ENCODE measurements at places on chromosomes 7 and 10. TPM values are rescaled to one million over a fixed set of nuclear protein-coding genes. Genes with fewer than 3 reads are reported as not detected.
A peak's percentile ranks its signal among the peaks of the same experiment; 100 is the strongest.

MSMB gene
- total RNA-seq: not detected

HOXA11 gene
- not detected for total RNA-seq

- no peak for DNase-seq
Measured at GRCh38 chr7:65390588-65390987, 16.9 kb downstream of the ZNF92 start.

DNA sequence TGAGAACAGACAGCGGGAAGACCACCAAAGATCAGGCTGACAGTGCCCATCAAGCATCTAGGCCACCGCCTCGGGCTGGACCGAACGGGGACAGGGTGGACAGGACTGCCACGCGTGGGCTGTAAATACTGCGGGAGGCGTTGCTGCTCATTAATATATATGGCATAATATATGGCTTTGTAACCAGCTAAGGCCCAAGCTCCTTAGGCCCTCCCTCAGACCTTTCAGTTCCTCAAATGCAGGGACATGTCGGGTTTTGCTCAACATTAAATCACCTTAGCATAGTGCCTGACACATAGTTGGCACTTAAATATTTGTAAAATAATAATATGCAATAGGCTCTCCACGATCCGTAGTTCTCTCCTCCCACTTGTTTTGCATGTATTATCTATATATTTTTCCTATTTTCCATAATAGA is 402 bp upstream of the TMEM168 start:
- DNase-seq: no peak

GRCh38 chr10:75623310-75624093 is 192.1 kb downstream of the LRMDA start:
- no peak for DNase-seq

RNF32 gene
- 2.6 TPM for total RNA-seq

GRCh38 chr10:70121281-70121949 is 11.2 kb downstream of the AIFM2 start:
- DNase-seq: no peak

GRCh38 chr7:138753610-138754009 is 44.2 kb upstream of the TMEM213 start:
- DNase-seq: no peak

DNA sequence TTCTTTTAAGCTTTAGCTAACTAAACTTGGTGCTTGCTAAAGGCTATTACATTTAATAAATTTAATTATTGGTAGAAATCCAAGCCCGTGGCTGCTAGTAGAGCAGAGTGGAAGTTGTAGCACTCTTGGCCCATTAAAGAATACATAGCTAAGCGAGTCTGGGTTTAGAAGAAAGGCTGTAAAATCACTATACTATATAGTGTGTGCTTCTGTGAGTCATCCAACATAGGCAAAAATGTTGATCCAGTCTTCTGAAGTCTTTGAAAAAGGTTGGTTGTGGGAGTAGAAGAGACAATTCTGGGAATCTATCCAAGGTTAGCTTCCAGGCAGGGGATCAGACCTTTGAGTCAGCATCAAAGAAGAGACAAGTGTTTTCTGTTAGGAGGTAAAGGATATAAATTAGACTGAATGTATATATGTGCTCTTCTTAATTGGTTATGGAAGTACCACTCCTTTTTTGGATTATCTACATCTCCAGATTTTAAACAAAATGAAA is 664.2 kb downstream of the NXPH1 start:
- DNase-seq: no peak

DNA sequence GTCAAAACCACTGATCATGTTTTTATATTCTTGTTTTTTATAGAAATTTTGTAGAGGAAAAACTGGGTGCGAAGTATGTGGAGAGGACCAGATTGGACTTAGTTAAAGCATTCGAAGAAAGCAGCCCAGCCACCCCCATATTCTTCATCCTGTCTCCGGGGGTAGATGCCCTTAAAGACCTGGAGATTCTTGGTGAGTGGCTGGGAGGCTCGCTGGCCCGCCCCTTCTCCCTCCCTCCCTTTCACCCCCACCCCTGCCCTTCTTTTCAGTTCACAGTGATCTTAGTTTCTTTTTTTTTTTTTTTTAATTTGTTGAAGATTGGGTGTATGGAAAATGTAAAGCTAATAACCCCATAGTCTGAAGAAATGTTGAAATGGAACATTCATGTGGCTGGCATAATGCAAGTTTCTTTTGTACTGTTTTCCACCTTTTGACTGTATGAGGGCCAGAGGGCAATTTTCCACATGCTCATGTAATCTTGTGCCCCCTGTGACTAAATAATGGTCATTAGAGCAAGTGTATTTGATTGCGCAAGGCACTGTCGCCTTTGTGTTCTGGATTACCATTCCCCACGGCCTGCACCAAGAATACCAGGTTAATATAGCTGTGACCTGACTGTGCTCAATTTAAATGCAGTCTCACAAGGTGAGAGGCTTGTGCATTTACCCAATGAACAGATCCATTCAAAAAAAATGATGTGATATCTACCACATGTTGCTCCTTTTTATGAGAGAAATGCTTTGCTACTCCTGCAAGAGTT is 77.7 kb downstream of the CDCA7L start:
- no peak for DNase-seq

DNA sequence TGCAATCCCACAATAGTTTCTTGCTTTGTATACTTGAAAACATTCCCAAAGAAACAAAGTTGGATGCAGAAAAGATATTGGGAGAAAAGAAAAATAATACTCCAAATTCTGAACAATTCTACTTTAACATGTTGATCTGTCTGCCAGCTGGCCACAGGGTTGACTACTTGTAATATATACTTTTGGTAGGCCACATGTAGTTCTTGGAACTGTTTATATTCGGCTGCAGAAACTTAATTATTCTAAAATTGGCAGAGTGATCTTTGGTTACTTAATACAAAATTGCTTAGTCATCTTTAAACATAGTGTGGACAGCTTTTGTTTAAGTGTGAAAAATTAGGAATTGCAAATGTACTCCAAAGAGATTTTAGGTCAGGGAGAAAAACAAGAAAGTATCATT is 76.0 kb downstream of the CALD1 start:
- DNase-seq: no peak

- no peak for DNase-seq
Measured at GRCh38 chr10:1577373-1577770, 160.0 kb downstream of the ADARB2 start.

GRCh38 chr7:116218051-116218645 is 7.8 kb downstream of the TES start:
- DNase-seq: peak; percentile 92

MKX gene
- total RNA-seq: not detected

- DNase-seq: no peak
Measured at GRCh38 chr7:2540641-2541051, 14.7 kb downstream of the BRAT1 start.

DNA sequence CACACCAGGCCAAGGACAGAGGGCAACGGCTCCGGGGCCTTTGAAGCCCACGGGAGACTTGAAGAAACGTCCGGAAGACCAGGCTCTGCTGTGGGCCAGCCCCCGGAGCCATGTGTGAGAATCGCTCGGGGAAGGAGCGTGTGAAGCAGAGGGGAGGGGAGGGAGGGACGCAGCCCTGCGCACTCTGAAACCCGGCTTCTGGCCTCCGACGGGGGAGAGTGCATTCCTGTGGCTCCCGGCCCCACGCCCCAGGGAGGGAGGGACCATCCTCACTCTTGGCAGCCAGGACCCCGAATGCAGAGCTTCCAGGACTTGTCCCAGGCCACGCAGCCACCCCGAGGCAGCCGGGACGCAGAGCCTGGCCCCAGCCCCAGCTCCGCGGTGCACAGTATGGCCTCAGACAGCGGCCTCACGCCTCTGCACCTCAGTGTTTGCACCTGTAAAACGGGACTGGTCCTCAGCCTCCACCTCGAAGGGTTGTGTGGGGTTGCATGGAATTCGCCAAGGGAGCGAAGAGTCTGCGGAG is 67.4 kb downstream of the PDGFA start:
- no peak for DNase-seq

GRCh38 chr10:91556691-91557566 is 75.9 kb downstream of the PPP1R3C start:
- no peak for DNase-seq

- DNase-seq: no peak
Measured at GRCh38 chr7:100670074-100670473, 3.5 kb upstream of the GNB2 start.

DNA sequence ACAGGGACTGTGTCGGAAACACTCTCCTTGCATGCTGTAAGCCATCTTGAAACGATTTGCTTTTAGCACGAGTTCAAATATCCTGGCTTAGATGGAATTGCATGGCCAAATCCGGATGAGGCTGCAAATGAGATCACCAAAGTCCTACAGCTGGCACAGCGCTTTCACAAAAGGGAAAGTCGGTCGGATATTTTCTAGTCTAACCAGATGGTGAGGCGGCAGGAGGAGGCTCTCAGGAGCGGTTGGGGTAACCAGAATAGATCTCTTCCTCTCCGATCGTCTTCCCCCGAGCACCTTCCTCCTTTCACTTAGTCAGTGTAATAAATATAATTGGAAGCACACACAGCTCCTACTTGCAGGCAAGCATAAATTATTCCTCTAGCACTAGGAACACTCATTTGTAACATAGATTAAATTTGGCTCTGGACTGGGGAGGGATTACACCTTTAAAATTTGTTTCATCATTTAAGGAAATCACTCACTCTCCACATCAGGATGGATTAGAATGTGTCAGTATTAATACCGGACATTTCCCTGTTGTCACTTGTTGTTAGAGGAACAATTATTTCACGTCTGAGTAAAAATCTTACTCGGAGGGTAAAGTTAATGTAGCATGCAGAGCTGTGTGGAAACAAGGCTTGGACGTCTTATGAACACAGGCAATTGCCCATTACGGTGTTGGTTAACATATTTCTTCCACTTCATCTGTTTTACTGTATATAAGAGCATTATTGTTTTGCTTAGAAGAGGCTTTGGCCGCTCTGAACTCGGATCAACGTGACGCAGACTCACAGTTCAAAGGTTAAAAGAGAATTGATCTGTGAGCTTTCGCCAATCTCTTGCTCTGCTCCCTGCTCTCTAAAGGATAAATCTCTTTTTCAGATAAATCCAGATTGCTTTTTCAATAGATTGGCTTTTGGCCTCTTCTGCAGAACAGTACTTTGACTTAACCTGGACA is 857.9 kb downstream of the TYW1 start:
- DNase-seq: peak; percentile 10

GBX1 gene
- not detected for total RNA-seq

CHCHD3 gene
- total RNA-seq: 124 TPM

GRCh38 chr10:61935077-61935476 is 33.6 kb downstream of the ARID5B start:
- no peak for DNase-seq

Data from Caki2 (cell line).